ENCODE measurements at places on chromosomes 6 and 20.

DNA sequence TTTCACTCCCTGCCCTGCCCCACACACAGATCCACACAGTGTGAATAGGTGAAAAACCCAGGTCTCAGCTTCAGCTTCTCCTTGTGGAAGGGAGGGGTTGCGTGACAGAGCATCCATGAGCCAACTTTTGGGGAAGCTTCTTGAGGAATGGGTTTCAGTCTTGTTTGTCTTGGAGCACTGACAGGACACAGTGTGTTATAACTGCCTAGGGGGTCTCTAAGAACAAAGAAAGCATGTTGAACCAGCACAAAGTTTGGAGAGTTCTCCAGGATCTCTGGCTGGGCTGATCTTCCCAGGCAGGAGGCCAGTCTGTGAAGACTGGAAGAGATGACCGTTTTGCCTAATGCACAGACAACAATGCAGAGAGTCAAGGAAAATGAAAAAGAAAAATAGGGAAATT is 164.5 kb downstream of the COL12A1 start:
- DNase-seq: no peak

DNA sequence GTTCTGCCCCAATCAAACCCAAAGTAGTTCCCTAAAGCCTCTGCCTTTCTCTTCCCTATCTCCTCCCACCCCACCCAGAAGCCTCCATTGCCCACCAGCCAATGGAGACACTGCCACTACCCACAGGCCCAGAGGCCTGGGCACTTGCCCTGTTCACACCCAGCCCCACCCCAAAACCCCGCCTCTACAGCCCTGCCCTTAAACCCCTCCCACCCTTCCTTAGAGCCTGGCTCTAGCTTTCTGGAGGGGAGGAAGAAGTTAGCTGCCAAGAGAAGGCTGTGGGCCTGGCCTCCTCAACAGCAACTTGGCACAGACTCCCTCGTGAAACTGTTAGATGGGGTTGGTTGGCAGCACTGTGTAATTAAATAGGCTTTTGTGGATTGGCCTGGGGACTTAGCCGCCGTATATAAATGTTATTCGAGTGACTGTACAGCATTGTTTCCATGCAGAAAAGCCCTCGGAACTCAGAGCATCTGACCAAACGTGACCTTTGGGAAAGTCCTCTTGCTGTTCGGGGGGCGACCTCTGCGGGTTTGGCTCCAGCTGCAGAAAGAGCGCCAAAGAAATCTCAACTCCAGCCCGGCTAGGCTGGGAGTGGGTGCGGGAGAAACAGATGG is 31.4 kb downstream of the COL11A2 start:
- no peak for DNase-seq

DNA sequence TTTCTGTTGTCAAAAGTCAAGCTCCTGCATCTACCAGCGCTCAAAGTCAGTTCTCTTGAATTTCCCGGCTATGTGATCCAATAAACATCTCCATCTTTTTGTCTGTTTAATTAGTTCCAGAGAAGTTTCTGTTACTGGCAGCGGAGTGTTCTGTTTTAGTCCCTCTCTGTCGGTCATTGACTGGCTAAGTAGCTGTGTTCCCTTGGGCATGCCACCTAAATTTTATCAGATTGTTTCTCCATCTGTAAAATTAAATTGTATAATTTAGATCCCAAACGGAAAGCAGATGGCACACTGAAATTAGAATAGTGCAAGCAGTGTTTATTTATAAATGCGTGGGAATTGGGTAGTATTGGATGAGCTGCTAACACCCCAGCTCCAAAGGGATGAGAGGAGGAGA is 29.7 kb upstream of the PRL start:
- no peak for DNase-seq

DNA sequence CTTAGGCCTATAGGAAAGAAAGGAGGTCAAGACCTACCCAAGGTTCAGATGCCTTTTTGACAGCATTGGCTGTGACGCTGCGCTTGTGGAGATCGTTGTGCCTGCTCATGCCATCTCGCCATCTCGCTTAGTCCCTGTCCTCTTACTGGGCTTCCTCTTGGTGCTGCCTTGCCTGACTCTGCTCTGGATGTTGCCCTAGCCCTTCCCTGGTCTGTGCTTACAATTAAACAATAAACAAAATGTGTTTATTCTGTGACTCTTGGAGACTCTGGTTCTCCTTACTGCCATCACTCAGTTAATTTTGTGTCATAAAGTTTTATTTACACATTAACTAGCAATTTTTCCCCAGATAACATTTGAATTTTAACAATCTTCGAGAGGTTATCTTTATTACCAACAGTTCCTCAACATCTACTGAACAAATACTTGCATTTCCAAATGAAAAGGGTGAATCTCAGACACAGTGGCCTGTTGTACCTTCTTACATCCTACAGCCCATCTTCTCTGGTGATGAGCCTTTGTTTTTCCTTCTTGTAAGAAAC is 11.6 kb downstream of the AFDN start:
- no peak for DNase-seq

DNA sequence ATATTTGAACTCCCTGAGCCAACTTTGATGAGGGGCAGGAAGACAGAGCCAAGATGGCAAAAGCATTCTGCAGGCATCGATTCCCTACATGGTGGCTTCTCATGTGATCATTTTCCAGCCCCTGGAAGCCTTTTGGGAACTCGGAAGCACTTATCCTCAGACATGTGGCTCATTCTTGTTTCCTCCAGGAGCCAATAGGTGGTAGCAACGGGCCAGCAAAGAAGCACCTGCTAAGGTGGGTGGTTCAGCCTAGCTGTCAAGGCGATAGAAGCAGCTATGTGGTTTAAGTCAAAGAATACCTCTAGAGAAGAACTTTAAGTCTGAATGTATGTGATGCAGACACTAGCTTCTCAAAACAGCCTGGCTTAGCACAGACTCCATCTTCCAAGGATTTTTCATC is 64.9 kb upstream of the PAX1 start:
- no peak for DNase-seq

DNA sequence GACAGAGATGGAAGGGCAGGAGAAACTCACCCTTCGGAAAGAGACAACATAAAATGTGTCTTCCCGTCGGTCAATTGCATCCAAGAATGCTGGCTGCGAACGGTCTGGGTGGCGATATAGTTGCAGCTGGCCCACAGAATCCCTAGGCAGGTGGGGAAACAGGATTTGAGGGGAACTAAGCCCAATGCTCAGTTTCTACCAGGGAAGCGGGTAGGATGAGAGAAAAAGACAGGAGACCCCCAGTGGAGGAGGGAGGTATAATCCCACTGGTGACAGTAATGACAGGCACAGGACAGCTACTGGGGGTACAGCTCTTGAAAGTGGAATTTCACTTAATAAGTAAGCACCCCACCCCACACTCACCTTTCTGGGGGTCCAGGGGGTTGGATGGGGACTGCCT is 7.5 kb upstream of the TNXB start:
- DNase-seq: no peak

DNA sequence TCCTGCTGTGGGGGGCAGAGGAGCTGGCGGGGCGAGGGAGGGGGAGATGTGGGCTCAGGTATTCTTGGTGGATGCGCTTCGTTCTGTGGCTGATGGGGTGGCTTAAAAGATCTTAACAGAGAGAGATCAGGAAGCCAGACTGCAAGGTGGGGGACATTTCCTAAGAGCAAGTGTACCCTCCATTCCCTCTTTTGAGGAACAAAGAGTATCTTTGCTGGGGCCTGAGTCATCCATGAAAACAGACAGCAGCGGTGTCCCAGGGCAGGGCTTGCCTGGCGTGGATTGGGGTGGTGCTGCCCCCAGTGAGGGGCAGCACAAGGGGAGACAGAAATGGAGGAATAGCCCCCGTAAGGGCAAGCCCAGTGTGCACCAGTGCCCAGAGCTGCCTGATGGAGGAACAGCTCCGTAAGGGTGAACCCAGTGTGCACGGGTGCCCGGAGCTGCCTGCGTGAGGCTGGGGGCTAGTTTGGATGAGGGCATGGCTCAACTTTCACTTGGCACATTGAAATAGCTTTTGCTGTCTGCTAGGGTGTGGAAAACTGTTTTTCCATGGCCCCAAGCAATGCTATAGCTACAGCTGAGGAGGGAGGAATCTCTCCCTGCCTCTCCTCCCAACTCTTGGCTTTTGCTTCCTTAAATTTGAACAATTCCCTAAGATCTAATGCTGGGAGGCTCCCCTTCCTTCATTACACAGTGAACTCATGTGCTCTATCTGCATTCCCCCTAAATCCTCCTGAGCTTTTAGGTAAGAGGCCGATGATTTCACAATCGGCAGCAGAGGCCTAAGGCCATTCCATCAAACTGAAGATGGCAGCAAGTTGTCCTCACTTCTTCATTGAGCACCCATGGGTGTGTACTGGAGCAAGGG is 12.9 kb downstream of the MAPK13 start:
- DNase-seq: no peak

- DNase-seq: no peak
These were observed 369.2 kb upstream of the CNR1 start for GRCh38 chr6:88535306-88535705.
